Daoy (cell line): ENCODE measurements at places on chromosomes 6 and 20. TPM values are rescaled to one million over a fixed set of nuclear protein-coding genes. Genes with fewer than 3 reads are reported as not detected.

- DNase-seq: peak; percentile 63
Observed at GRCh38 chr20:4555188-4555890, 166.4 kb upstream of the PRND start.

The ABHD16B gene
- total RNA-seq: not detected in 2 replicates

DNA sequence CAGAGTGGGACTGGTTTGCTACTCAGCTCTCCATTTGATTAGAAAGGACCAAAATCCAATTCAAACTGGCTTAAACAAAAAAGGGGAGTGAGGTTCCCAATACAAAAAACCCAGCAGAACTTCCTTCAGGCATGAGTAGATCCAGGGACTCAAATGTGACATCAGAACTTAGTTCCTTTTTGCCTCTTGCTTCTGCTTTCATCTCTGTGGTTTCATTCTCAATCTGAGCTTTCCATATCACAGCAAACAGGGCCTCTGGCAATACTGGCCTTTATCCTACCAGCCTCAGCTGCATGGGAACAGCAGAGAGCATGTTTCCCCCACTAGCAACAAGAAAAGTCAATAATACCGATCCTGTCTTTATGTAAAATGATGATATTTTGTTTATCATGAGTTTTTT lies 28.6 kb upstream of the PRELID3B start:
- no peak for DNase-seq

The PACSIN1 gene
- not detected in 2 replicates for total RNA-seq

The NRN1 gene
- 38.3 and 47.5 TPM in 2 replicates for total RNA-seq

- DNase-seq: no peak
Observed at GRCh38 chr6:132214716-132215115, 186.6 kb downstream of the MOXD1 start.

- no peak for DNase-seq
Observed at GRCh38 chr6:42821846-42822245, 40.0 kb downstream of the BICRAL start.

DNA sequence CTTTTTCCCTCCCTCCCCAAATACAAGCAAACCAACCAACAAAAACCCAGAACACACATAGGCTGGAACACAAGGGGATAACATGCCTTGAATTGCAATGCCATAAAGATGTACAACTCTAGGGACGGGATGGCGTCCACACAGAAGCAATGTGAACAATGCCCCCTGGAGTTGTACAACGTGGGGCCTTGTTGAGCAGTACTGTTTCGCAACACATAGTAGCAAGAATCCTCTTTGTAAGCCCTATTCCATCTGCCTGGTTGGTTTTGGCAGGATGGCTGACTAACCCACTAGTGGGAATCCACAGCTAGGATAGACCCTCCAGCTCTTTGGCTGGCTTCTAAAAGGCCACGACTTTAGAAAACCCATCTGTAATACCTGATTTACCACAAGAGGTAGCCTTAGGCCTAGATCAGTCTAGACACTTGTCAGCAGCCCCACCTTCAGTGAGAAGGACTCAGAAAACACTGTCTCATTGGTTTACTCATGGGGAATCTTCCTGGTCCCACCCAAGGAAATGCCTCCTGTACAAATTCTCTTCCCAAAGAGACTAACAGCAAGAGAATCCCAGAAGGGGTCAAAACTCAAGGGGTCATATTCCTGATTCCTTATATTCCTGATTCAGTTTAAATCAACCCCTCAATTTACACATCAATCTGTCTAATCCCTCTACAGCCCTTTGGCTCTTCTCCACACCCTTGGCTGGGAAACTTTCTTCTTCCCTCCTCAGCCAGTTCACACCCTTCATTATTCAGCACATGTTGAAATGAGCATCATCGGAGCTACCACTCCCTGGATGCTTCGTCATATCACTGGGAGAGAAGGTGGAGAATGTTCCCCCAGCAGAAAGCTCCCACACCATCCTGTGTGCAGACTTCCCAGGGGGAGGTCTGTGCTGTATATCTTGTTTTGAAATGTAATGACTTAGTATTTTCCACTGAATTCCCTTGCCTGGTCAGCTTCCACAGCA lies 622.4 kb upstream of the FLRT3 start:
- DNase-seq: no peak

- no peak for DNase-seq
Observed at GRCh38 chr6:46356543-46356942, 134.7 kb downstream of the RCAN2 start.

GRCh38 chr6:37584654-37585522 lies 85.2 kb upstream of the CCDC167 start:
- DNase-seq: no peak

The IRF4 gene
- 0.23 TPM in 1 of 2 replicates, not detected in the other for total RNA-seq

GRCh38 chr6:118896339-118897136 lies 2.6 kb downstream of the ASF1A start:
- peak; percentile 62 for DNase-seq

The EYA2 gene
- 1.7 and 3.8 TPM in 2 replicates for total RNA-seq

DNA sequence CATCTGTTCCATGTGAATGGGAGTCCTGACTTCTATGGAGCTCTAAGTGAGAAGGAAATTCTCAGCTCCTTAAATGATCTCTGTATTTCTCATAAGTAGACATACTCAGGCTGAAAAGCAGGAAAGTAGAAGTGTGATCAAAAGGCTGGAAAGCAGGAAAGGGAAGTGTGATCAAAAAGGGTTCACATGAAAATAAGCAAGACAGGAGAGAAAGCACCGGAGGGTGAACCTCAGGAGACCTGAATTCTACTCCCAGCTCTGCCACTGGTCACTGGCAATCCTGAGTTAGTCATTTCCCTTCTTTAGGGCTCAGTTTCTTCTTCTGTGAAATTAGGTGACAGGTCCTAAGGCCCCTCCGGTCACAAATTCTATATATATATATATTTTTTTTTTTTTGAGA lies 55.5 kb upstream of the TRERF1 start:
- DNase-seq: no peak

The CDH4 gene
- 2.1 and 3.8 TPM in 2 replicates for total RNA-seq
